ENCODE measurements at places on chromosomes 5 and 9.

DNA sequence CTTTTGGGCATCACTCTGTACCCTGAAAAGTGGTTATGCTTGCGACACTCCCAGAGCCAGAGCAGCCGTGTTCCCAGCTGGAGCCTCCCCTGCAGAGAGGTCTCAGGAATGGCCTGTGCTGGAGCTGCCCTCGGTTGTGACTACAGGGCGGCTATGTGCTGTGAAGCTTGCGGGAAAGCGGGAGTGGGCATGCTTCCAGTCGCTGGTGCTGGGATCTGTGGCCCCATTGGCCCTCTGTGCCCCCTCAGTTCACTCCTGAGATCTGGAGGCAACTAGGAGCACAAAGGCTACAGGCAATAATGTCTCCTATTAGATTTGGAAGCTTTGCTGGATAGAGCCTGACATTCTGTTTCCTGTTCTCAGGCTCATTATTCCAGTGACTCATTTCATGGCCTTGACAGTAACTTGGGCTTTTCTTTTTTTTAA lies 56.9 kb downstream of the GPR107 start:
- no peak for DNase-seq

- DNase-seq: no peak
These were observed 876 bp downstream of the EGFLAM start for GRCh38 chr5:38259062-38259808.

DNA sequence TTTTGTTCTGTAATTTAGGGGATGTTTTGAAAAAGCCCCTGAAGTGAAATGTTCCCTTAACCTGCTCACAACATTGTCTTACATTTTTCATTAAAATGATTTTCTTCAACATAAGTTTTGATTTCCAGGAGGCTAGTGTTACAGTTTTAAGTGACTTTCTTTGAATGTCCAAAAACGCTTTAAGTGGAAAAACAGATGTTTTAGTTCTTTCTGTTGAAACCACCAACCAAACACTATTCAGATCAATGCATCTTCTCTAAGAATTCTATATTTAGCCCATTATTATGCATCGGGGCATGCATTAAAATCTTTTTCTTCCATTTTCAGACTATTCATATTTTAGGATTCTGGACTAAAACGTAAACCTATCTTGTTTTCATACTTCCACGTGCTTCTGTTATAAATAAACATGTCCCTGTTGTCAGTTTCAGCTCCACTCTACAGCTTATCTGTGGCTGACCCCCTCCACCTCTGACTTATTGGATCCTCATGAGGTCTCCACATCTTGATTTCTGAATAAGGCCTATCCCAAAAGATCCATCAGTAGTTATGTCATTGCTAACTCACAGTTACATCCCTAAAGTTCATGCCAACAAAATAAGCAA lies 882.3 kb upstream of the SEMA6A start:
- DNase-seq: no peak

DNA sequence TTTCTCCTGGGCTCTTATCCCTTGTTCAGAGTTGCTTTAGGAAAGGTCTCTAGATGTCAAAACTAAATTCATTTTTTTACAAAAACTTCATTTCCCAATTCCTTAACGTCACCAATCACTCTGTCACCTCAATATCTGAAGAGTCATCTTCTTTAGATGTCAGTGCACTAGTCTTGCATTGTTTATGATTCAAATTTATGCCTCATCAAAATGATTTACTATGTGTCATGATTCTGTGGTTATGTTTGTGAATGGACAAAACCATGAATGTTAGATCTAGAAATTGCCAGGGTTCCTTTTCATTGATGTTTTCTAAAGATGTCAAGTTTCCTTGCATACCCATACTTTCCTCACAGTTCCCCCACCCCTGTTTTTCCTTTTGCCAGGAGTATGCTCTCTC lies 21.5 kb downstream of the CWC27 start:
- no peak for DNase-seq

GRCh38 chr9:134287591-134288491 lies 38.4 kb upstream of the RXRA start:
- no peak for DNase-seq

DNA sequence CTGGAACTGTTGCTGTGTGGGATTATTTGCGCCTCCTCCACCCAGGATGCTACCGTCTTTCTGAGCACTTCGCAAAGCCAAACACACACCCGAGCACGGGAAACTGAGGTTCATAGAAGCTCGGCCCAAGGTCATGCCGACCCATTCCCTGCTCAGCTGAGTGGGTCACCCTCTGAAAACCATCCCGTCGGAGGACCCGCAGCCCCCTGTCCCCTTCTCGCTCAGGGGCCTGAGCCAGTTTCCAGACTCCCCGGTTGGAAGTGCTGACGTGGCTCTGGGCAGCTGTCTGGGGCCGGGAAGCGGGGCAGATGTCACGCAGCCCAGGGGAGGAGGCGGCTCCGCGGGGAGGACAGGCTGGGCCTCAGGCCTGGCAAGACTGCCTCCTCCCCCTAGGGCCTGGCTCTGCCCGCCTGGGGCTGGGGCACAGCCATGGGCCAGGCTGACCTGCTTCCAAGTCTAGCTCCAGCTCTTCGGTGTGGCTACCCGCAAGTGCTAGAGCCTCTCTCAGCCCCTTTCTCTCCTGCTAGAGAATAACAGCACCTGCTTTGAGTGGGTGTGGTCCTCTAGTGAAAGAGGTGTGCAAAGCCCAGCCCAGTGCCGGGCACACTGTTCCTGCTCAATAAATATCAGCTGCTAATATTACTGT lies 9.9 kb upstream of the CXXC5 start:
- DNase-seq: no peak

DNA sequence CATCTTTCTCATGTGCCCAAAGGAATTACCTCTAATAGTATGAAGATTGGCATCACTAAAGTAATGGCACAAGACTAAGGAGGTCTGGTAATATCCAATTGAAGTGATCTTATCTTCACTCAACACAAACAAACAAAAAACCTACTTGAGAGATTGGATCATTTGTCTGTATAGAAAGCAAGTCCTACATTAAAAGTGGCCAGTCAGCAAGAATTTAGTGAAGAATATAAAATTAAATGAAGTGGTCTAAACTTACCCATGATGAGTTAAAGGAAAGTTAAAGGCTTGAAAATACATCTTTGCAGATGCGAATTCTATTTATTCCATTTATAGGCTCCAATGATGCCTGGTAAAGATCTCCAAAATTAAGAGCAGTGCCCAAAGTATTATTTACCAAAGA lies 350.3 kb upstream of the PCSK5 start:
- no peak for DNase-seq

DNA sequence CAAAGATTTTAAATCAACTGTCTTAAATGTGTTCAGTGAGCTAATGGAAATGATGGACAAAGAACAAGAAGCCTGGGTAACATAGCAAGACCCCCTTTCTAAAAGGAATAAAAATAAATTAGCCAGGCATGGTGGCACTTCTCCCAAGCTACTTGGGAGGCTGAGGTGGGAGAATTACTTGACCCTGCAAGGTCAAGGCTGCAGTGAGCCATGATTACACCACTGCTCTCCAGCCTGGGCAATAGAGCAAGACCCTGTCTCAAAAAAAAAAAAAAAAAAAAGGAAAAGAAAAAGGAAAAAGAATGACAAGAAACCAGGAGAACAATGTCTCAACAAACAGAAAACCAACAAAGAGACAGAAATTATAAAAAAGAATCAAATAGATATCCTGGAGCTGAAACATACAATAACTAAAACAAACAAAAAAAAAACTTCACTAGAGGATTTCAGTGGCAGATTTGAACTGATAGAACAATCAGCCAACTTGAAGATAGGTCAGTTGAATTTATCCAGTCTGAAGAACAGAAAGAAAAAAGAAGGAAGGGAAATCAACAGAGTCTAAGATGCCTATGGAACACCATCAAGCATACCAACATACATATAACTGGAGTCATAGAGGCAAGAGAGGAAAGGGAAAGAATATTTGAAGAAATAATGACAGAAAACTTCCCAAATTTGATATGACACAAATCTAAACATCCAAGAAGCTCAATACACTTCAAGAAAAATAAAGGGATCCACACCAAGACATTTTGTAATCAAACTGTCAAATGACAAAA lies 16.8 kb upstream of the SLC35D2 start:
- no peak for DNase-seq

DNA sequence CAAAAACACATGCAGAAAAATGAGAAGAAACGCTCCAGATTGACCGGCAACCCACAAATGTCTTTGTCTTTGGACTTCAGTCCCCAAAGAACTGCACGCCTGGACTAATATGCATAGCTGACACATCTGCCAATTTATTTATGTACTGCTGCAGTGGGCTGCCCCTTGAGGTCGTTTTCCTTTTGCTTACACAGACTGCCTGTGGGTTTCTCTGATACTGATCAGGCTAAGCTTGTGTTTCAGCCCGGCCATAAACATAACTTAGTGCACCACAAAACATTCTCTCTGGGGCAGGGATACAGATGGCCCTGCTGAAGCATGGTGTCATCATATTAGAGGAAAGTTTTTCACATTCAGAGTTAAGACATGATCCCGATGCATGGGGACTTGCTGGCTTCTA lies 75.4 kb downstream of the NUDT12 start:
- no peak for DNase-seq

DNA sequence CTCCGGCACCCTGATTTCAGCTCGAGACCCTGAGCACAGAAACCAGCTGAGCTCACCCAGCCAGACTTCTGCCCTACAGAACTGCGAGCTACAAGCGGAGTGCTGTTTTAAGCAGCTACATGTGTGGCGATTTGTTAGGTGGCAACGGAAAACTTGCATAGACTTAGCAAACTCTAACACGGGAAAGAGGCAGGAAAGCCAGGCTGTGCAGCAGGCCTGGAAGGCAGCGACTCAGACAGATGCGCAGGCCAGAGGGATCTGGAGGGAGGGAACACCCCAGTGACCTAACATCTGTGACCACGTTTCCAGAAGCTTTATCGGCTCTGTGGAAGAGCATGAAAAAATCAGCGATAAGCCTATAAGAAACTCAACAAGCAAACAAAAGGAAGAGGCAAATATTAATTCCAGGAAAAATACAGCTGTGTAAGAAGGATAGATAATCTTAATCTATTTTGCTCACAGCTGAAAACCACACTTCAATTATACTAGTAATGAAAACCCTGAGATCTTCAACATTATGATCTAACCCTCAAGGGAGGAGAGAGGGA lies 11.0 kb downstream of the UBAC1 start:
- no peak for DNase-seq

DNA sequence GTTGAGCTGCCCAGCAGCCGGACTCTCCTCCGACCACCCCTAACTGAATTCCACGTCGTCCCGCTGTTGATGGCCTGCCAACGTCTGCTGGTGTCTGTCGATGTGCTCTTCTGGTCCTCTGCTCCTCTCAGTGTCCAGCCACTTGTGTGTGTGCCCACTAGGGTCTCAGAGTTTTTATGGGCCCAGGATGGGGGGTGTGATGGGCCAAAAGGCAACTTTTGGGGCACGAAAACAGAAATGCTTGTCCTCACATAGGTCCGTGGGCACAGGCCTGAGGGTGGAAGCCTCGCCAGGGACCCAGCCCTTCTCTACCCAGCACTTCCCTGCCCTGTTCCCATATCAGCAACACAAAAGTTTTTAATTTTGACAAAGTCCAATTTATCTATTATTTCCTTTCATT lies 85.7 kb upstream of the RUFY1 start:
- DNase-seq: no peak

DNA sequence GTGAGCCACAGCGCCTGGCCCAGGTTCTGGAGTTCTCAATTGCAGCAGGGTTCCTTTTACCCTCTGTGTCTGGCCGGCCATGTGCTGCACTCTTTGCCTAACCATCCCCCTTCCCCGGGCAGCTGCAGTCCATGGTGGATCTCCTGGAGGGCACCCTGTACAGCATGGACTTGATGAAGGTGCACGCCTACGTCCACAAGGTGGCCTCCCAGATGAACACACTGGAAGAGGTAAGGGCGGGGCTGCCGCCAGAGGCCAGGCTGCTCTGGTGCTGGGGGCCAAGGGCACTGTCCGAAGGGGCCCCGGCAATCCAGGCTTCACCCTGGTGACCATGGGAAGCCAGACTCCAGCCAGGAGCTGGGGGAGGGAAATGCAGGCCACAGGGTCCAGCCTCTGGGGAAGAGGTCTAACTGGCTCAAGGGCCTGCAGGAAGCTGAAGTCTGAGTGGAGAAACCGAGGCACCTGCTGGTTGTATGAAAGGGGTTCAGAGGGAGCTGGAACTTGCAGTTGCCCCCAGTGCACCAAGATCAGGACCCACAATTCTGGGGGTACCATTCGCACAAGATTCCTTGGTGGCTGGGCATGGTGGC lies 18.1 kb downstream of the OLFML2A start:
- DNase-seq: no peak

DNA sequence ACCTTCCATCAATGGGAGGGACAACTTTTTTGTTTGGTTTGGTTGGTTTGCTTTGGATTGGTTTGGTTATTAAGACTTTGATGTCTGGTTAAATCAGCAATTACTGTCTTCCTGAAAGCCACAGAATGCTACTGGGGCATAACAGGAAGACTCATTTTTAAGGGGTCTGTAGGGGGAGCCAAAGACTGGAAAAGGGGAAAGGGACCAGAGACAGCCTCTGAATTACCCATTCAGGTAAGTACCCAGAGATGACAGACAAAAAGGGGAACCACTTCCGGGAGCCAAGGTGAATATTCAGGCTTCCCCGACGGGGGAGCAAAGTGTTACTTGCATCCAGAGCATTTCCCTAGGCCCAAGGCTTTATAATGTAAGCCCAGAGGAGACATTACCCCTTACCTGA lies 4.6 kb upstream of the FEM1C start:
- no peak for DNase-seq

GRCh38 chr9:113309204-113309813 lies 6.1 kb upstream of the RNF183 start:
- no peak for DNase-seq

DNA sequence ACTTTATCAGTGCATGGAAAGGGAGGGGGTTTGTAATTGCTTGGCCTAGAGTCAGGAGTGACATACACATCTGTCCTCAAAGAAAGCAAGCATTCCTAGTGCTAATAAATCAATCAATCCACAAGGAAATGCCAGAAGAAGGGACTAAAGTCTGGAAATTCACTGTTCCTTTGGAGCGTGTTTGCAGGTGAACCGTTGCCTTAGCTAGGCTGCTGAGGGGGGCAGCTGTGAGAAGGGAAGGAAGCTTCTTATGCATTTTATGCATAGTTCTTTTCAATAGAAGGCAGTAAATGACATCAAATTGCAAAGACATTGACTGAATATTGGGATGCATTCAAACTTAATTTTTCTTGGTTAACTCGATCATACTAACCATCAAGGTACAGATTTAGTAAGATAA lies 1092.5 kb upstream of the SEMA6A start:
- DNase-seq: no peak

GRCh38 chr5:91091471-91092234 lies 291.5 kb downstream of the ARRDC3 start:
- no peak for DNase-seq

GRCh38 chr5:170497311-170498038 lies 6.3 kb upstream of the KCNIP1 start:
- no peak for DNase-seq

- DNase-seq: no peak
These were observed 36.1 kb upstream of the RANBP6 start for GRCh38 chr9:6051511-6051950.

GRCh38 chr9:117491491-117491890 lies 76.6 kb upstream of the ASTN2 start:
- DNase-seq: no peak

- DNase-seq: no peak
These were observed 15.2 kb downstream of the LIFR start for GRCh38 chr5:38541174-38541725.
